Stomach (tissue), 19 donors: ENCODE measurements at places on chromosomes 5 and 9.

GRCh38 chr9:98890256-98890655 is 53.5 kb upstream of the COL15A1 start:
- no peak for DNase-seq

DNA sequence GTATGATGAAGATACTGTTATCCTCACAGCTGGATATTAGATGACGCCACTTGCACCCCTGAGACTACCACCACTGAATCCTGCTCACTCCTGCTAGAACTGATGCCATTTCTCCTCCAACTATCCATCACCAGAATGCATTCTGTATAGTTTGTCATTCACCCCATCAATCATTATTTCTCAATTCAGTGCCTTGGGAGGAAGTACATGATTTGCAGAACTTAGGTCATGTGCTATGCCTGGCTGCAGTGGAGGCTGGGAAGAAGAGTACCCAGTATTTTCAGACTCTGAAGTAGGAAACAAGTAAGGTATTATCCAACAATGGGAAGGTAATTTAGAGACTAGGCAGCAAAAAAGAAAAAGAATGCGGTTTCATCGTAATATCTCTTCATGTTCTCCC is 26.2 kb upstream of the HSD17B4 start:
- no peak for DNase-seq

GRCh38 chr5:150122158-150122510 is 33.5 kb downstream of the PDGFRB start:
- DNase-seq: peak; percentile 49

DNA sequence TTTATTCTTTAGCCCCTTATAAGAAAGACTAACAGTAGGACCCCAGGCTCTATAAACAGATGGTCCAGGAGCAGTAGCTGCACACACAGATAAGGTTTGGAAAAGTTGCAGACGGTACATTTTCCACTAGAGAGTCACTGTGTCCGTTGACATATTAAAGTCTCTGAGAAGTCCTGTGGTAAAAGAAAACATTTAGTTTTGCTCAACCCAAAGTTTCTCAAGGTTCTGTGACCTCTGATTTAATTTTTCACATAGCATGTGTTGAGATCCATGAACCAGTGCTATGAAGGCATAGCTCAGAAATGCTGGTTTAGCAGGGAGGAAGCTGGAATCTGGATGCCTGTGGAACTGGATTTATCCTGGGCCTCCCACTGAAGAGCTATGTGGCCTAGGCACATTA is 62.7 kb upstream of the RASEF start:
- DNase-seq: no peak

GRCh38 chr9:76213751-76214150 is 180.5 kb downstream of the RFK start:
- no peak for DNase-seq

- no peak for DNase-seq
Measured at GRCh38 chr9:117936185-117937130, 232.3 kb downstream of the TLR4 start.

DNA sequence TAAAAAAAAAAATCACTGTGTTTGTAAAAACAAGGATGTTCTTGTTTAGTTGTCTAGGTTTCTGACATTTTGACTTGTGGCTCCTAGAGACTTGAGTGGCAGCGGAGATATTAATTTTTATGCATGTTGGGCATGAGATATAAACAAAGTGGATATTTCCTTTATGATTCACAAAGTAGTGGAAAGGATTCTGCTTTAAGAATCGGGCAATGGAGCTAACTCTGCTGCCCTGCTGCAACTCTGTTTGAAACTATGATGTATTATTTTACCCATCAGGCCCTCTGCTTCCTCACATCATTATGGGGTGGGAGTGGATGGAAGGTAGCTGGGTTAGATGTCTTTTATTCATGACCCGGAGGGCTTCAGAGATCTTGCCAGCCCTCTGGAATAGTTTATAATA is 94.1 kb upstream of the CD180 start:
- no peak for DNase-seq

GRCh38 chr9:75891771-75892215 is 1.3 kb downstream of the PCSK5 start:
- peak; percentile 59 for DNase-seq

- no peak for DNase-seq
Measured at GRCh38 chr9:134678666-134679443, 37.3 kb downstream of the COL5A1 start.

GRCh38 chr9:133694686-133695085 is 43.5 kb downstream of the SARDH start:
- DNase-seq: no peak

DNA sequence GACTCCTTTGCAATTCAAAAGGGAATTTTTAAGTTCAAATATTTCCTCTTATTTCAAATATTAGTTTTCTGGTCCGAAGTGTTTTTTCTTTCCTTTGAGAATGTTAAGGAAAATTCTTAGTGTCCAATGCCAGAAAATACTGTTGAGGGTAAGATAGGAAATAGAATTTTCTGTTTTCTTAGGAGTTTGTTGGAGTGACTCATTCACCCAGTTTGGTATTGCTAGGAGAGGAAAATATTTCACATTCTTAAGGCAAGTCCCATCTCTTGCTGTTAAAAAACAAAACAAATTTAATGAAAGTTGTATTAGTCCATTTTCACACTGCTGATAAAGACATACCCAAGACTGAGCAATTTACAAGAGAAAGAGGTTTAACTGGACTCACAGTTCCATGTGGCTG is 349.2 kb upstream of the ADAMTSL1 start:
- DNase-seq: no peak

DNA sequence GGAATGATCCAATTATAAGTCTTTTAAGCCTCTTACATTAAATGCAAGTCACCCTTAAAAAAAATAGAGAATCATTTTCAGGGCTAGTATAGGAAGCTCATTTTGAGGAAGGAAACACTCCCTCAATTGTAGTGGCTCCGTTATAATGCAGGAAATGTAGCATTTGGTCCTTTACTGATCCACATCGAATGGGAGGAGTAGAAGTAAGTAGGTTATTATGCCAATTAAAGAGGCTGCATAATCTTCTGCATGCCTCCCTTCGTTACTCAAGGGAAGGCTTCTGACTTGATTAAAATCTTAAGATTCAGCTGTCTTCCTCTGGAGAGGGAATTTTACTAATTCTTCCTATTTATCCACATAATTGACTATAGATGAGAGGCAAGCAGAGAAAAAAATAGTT is 579.2 kb upstream of the COX7C start:
- no peak for DNase-seq

GRCh38 chr5:170497311-170498038 is 6.3 kb upstream of the KCNIP1 start:
- no peak for DNase-seq

GRCh38 chr5:109563739-109564138 is 126.0 kb upstream of the MAN2A1 start:
- DNase-seq: no peak

DNA sequence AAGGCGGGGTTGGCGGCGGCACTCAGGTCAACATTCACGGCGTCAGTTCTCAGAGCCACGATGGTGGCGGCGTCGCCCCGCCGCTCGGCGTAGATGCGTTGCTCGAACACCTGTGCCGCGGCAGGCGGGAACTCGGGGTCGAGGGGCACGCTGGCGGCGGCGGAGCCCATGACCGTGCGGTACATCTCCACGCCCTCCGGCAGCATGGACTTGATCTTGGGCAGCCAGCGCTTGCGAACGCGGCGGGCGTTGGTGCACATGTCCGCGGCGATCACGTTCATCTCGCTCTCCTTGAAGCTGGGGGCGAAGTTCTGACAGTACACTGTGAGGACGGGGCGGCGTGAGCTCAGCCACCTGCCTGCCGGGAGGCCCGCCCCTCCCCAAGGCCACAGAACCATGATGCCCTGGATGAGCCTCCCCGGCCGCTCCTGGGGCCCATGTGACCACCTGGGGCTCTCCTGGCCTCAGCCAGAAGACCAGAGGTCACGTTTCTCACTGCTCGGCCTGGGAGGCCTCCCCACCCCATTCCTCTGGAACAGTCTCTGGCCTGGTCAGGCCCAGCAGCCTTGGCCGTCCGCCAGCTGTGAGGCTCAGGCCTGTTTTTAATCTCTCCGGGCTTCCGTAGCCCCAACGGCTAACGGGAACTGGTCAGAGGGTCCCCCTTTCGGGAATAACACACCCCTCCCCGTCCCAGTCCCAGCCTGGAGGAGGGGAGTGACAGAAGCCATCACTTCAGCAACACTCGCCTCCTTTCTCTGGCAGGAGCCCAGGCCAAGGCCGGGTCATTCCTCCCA is 50.7 kb upstream of the UBAC1 start:
- peak; percentile 89 for DNase-seq

DNA sequence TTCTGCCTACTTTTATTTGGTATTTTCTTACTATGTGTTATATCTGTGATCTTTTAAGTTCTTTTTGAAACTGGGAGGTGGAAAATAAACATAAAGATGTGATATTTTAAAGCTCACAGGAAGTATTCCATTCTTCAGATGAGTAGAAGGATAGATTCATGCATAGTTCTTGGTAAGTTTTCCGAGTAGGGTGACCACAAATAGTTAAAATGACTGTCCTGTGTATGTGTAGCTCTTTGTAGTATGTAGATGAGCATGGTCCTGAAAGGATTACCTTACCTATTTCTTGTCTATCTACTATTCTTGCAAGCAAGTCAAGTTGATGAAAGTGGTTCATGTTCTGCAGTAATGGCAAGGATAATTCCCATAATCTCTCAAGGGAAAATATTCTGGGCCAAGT is 47.7 kb downstream of the SRFBP1 start:
- no peak for DNase-seq

DNA sequence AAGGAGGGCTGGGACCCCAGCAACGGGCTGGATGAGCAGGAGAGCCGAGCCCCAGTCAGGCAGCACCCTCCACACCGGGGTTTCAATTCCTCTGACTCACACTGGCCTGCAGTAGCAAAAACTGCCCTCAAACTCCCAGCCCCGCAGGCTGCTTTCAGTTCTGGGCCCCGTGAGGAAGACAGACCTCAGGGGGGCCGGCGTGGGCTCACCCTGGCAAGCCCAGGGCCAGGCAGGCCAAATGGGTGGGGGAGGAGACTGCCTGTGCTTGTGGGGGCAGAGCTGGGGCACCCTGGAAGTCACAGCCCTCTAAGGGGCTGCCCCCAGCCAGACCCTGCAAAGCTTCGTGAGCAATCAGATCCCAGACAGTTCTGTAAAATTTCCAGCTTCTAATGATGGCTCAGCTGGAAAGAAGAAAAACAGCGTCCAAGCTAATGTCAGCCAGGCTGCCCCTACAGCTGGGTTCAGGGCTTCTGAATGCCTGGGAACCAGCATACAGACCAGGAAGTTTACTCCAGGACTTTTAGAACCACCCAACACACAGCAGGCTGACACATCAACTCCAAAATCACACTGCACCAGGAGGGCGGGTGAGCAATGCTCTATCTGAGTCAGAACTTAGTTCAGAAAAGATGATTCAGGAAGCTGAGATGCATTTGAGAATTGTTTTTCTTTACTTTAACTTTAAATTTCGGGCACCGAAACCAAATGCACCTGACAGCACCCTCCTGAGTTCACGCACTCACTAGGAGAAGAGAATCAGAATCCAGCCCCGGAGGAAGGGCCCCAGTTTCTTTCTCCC is 34.7 kb downstream of the LPCAT1 start:
- DNase-seq: no peak

- no peak for DNase-seq
Measured at GRCh38 chr5:155833287-155833686, 493.7 kb upstream of the SGCD start.

- DNase-seq: no peak
Measured at GRCh38 chr5:158990979-158991775, 108.5 kb downstream of the EBF1 start.

DNA sequence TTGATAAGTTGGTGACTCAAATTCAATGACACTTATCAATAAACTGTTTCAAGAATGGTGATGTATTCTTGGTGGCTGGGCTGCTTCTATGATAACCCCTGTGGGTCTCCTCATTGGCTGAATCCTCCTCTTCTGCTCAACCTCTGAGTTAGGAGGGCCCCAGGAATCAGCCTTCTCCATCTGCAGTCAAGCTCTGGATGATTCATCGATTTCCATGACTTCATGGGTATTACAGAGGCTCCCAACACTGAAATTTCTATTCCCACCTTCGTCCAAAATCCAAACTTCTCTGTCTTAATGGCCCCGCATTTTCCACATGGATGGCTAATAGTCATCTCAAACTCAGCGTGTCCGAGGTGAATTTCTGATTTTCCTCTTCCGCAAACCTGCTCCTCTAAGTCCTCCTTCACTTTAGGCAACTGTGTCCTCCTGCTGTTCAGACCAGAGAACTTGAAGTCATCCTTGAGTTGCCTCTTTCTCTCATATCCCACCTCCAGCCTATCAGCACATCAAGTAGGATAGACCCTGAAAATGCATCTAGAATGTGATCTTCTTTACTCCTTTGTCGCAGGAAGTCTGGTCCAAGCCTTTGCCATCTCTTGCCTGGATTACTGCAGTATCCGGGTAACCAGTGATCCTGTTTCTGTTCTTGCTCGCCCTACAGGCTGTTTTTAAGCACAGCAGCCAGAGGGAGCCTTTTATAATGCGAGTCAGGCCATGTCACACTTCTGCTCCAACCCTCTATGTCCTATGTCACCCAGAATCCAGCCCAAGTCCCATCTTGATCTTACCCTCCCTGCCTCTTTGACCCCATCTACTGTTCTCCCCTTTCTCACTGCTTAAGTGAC is 41.4 kb upstream of the IL7R start:
- peak; percentile 23 for DNase-seq

DNA sequence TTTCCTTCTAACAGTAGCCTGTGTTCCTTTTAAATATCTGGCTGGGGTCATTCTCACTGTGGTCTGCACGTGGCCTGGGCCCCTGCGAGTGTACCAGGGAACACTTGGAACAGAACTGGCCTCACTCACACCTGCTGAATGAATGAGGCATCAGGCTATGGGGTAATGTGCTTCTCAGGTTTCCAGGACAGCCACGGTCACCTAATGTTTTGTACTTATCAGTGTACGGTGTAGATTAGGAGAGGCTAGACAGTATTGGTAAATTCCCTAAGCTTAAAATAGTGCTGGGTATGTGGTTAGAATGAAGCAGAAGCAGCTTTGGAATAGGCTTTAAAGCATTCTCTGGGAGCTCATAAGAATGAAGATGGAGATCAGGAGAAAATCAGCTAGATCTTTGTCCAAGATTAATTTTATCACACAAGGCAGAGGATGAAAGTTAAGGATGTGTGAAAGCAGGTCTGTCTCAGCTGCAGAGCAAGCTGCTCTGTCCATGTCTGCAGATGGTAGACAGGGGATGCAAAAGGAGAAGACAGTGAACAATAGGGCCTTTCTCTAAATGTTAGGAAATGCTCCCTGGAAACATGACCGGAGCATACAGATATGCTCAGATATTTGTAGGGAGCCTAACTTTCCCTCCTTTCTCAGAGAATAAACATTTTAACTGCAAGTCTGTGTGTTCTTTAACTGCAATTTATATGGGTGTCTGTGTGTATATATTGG is 267.5 kb downstream of the NR3C1 start:
- DNase-seq: peak; percentile 47

DNA sequence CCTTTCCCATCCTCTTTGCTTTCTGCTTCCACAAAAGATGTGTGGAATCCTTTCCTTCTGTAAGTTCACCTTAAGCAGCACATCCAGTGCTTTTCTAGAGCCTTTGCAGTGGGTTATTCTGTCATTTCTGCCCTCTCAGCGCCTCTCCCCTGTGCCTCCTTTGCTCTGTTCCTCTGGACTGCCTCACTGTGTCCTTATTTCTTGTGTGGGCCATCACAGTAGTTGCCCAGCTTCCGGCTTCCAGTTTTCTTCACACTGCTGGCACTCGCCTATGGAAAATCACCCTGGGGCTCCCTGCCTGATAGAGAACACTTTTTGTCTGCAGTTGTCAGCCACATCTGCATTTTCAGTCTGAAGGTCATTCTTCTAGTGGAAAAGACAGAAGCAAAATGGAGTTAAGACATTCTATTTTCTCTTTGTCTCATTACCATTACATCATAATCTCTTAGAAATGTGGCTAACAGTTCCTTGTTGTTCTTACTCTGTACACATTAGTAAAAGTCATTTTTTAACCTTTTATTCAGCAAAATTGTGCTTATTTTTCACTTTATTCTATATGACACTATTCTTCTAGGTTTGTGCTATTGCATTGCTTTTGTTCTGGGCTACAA is 64.1 kb upstream of the ZNF608 start:
- no peak for DNase-seq
